Smooth muscle cell of the pulmonary artery (primary cell): ENCODE measurements at places on chromosomes 1 and 21. TPM values are rescaled to one million over a fixed set of nuclear protein-coding genes. Genes with fewer than 3 reads are reported as not detected.

The OPRD1 gene
- under 0.01 and 0.13 TPM in 2 replicates for total RNA-seq

The MSH4 gene
- total RNA-seq: 0.33 and 0.52 TPM in 2 replicates

The DIRAS3 gene
- total RNA-seq: 3.3 and 8.8 TPM in 2 replicates

The GBP4 gene
- total RNA-seq: 0.52 and 0.66 TPM in 2 replicates

The ALPL gene
- total RNA-seq: 0.36 and 2.1 TPM in 2 replicates

The FAM72D gene
- 0.36 and 0.52 TPM in 2 replicates for total RNA-seq

The BCL2L15 gene
- 0.03 and 0.07 TPM in 2 replicates for total RNA-seq

The ZNHIT6 gene
- total RNA-seq: 11.1 and 12.0 TPM in 2 replicates

The EYA3 gene
- 15.7 and 16.1 TPM in 2 replicates for total RNA-seq

The LRRIQ3 gene
- total RNA-seq: 0.46 and 0.56 TPM in 2 replicates

The CD101 gene
- total RNA-seq: 0.36 and 0.59 TPM in 2 replicates

The LDLRAD1 gene
- not detected in 2 replicates for total RNA-seq
